ENCODE measurements at places on chromosomes 5 and 9. TPM values are rescaled to one million over a fixed set of nuclear protein-coding genes. Genes with fewer than 3 reads are reported as not detected.

The VCAN gene
- 15.0 TPM for total RNA-seq

GRCh38 chr5:148922606-148923005 is 96.2 kb downstream of the ADRB2 start:
- H3K4me3 ChIP-seq, result no peak overlapping the region
- H3K27me3 ChIP-seq, result peaks cover 2% of the 10 kb centered on the region
- H3K4me1 ChIP-seq, result no peaks in the 10 kb centered on the region
- DNase-seq, result no peak
- no peaks in the 10 kb centered on the region for H3K36me3 ChIP-seq

The ADAMTS2 gene
- 1.4 TPM for total RNA-seq

The SPINK6 gene
- total RNA-seq, result 1.2 TPM

GRCh38 chr5:126811515-126812198 is 34.7 kb downstream of the LMNB1 start:
- H3K4me3 ChIP-seq, result no peak overlapping the region
- H3K36me3 ChIP-seq, result peaks cover 89% of the 10 kb centered on the region
- H3K27ac ChIP-seq, result peak overlapping the region; percentile 64
- no peaks in the 10 kb centered on the region for H3K27me3 ChIP-seq
- DNase-seq, result no peak
- H3K4me1 ChIP-seq, result no peaks in the 10 kb centered on the region

Measured in thymus (tissue), 14 donors.